ENCODE measurements at places on chromosomes 2 and 18.

GRCh38 chr18:22547807-22548561, 130.3 kb upstream of the CTAGE1 start:
- DNase-seq: peak; percentile 39
- H3K4me1 ChIP-seq: peaks cover 42% of the 10 kb centered on the region
- no peak overlapping the region for H3K4me3 ChIP-seq
- H3K36me3 ChIP-seq: no peaks in the 10 kb centered on the region
- H3K27me3 ChIP-seq: no peaks in the 10 kb centered on the region
- H3K27ac ChIP-seq: peak overlapping the region; percentile 50

DNA sequence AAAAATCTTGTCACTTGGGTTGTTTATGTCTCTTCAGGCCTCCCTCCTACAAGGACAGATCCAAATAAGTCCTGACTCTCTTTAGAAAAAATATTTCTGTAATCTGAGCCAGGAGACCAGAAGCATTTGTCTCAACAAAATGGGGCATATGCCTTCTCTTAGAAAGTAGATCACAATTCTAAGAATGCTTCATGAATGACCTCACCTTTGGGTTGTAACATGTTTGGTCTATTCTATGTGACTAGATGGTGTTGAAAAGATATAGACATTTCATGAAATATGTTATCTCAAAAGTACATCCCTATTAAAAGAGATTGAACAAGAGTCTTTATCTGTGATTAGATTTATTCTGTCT, 159.0 kb upstream of the SETBP1 start:
- no peaks in the 10 kb centered on the region for H3K36me3 ChIP-seq
- no peaks in the 10 kb centered on the region for H3K4me1 ChIP-seq
- H3K4me3 ChIP-seq: no peak overlapping the region
- no peaks in the 10 kb centered on the region for H3K27me3 ChIP-seq
- no peak for DNase-seq

DNA sequence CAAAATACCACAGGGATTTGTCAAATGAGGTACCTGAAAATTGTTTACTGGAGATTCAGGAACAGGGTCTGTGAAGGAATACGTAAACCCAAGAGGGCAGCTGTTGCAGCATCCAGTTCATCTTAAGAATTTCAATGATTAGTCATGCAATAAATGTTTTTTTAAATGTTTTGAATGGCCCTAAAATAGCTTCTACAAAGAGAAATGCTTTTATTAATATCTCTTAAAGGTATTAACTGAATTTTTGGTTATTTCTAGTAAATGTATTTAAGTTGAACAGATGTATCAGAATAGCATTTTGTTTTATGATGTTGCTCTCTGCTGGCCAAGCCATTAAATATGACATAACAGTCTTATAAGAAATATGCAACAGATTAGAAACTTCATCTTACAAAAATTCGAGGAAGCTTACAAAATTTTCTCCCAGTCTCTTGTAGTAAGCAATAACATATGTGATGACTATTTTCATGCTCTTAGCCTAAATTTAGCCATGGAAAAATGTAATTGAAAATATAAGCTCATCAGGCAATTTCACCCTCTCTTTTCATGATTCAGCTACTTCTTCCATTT, 863.9 kb downstream of the SUCLG1 start:
- no peaks in the 10 kb centered on the region for H3K36me3 ChIP-seq
- no peaks in the 10 kb centered on the region for H3K27me3 ChIP-seq
- no peak for DNase-seq
- H3K4me1 ChIP-seq: no peaks in the 10 kb centered on the region
- H3K4me3 ChIP-seq: no peak overlapping the region

GRCh38 chr2:74206180-74206688, 7.8 kb downstream of the MTHFD2 start:
- no peaks in the 10 kb centered on the region for H3K27me3 ChIP-seq
- peaks cover 64% of the 10 kb centered on the region for H3K36me3 ChIP-seq
- no peaks in the 10 kb centered on the region for H3K4me1 ChIP-seq
- H3K27ac ChIP-seq: no peak overlapping the region
- DNase-seq: no peak

- H3K36me3 ChIP-seq: no peaks in the 10 kb centered on the region
- no peaks in the 10 kb centered on the region for H3K27me3 ChIP-seq
- no peak for DNase-seq
- peaks cover 43% of the 10 kb centered on the region for H3K4me1 ChIP-seq
Observed at GRCh38 chr2:217928324-217929181, 74.2 kb downstream of the TNS1 start.

DNA sequence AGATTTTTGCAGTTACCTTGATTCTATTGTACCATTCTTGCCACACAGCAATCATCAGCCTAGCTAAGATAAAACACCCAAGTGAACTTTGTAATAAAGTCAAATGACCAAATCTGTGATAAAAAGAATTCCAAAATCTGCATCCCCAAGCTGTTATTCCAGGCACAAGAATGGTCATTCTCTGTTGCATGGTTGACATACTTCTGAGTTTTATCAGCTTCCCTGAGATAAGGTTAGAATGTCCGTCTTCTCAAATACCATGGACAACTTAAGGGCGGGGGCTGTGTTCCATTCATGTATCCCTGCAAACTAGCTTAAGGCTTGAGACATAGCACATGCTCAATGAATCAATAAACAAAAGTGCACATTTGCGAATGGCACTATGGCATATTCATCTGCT, 8.1 kb upstream of the BMP10 start:
- no peak for DNase-seq
- H3K27me3 ChIP-seq: 0 out of 2 replicates have a peak, but pooled peaks cover 4% of the 10 kb centered on the region
- H3K27ac ChIP-seq: no peak overlapping the region

DNA sequence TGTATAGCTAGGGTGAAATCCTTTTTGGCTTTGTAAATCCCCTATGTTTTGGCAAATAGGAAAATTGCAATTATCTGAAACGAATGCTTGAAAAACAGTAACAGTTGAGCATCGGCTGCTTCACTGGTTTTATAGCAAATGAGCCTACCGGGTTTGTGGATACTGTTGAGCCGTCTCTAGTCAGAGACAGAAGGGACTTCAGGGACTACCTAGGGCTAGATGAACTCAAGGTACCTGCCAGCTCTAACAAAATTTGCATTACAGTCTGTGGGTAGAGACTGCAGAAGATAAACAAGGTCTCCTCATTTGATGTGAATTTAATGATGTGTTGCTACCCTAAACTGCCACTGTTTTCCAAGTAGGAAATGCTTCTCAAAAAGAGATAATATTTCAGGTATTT, 101.1 kb downstream of the EML6 start:
- no peak for DNase-seq
- no peak overlapping the region for H3K4me3 ChIP-seq
- no peak overlapping the region for H3K27ac ChIP-seq
- no peaks in the 10 kb centered on the region for H3K4me1 ChIP-seq
- H3K27me3 ChIP-seq: peaks cover 20% of the 10 kb centered on the region

DNA sequence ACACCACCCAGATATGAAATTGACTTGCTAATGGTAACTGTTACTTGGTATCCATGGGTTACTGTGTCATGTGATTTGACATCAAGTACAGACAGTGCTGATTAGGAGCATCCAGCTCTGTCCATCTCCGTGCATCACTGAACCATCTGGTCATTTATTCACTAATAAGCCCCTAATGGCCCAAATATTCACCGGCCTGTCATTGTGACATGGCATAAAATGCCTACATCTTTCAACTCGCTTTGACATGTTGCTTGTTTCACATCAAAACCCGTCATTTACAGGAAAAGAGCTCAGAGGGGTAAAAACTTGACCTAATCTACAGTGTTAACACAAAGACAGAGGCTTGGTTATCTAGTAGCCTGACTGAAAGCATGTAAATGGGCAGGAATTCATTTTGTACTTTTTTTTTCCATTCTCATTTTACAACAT, 308.9 kb upstream of the ATP5MC3 start:
- H3K27ac ChIP-seq: no peak overlapping the region
- H3K27me3 ChIP-seq: no peaks in the 10 kb centered on the region
- H3K36me3 ChIP-seq: no peaks in the 10 kb centered on the region
- DNase-seq: no peak
- no peaks in the 10 kb centered on the region for H3K4me1 ChIP-seq

Data from SJSA1 (cell line).